ENCODE measurements at places on chromosomes 2 and 18.
A peak's percentile ranks its signal among the peaks of the same experiment; 100 is the strongest.

DNA sequence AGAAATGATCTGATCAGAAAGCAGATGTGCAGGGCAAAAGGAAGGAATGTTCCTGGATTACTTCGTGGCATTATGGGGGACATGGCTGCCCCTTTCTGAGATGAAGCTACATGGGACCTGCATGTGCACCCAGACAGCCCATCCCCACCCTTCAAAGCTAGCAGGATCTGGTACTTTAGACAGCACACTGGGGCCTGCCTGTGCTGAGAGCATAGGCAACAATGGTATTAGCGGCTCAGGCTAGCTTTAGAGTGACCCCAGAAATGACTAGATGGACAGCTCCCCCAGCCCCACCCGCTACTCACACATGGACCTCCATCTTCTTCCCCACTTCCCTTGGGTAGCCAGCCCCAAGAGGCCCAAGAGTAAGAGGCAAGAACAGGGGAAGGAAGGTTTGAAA lies 61.5 kb upstream of the NFE2L2 start:
- DNase-seq: no peak

- no peak for DNase-seq
Observed at GRCh38 chr18:75204269-75204731, 4.6 kb downstream of the PTGR3 start.

GRCh38 chr2:156532989-156533388 lies 96.8 kb downstream of the GPD2 start:
- no peak for DNase-seq

GRCh38 chr2:138499684-138500083 lies 1.9 kb upstream of the SPOPL start:
- no peak for DNase-seq

DNA sequence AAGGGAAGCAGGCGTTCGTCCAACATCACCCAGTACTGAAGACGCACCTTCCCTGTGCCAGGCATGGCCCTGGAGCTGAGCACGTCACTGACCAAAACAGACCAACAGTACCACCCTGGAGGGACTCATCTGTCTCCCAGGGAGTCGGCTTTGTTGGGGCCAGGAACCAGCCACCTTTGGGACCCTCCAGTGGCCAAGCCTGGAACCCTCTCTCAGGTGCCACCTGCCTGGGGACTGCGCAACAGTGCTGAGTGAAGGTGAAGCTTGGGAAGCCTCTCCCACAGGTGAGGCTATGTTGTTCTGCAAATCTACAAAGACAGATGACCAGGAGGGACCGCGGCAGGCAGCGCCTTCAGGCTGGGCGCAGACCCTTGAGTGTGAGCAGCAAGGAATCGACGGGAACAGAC lies 91.4 kb upstream of the OTOS start:
- DNase-seq: no peak

GRCh38 chr2:96869281-96869821 lies 529 bp downstream of the SEMA4C start:
- no peak for DNase-seq

DNA sequence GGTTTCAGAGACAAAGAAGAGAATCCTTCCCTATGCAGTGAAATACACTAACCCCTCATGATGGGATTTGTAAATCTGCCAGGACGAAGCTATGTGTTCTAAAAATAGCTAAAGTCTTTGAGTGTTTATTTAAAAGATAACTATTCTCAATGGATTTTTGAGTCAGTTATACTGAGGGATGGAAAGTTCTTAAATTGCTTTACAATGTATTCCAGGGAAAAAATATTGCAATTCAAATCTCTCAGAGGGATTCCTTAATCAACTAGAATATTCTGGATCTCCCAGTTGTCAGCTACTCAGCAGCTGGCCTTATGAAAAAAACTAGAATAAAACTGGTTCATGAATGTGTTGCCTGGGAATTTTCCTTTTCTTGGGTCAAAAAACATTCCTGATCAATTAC lies 312.4 kb downstream of the PLCL1 start:
- DNase-seq: no peak

DNA sequence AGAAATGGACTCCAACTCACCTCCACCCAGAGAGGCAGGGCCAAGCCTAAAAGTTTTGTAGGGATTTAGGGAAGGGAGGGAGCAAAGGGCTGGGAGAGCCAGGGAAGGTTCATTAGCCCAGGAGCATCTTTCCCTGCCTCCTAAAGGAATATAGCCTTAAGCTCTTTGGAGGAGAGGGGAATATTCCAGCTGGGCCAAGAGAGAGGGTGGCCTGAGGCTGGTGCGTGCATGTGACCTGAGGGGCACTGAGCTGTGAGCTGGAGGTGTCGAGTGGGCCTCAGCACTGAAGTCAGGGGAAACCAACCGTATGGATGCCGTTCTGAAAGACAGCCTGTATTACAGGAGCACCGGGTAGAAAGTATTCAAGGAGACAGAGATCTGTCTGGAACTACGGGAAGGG lies 112.6 kb downstream of the KLHL29 start:
- DNase-seq: no peak

- no peak for DNase-seq
Observed at GRCh38 chr2:84849271-84849952, 31.5 kb downstream of the TRABD2A start.

- DNase-seq: no peak
Observed at GRCh38 chr2:15096873-15097272, 464.3 kb downstream of the NBAS start.

GRCh38 chr2:191041418-191042161 lies 27.6 kb upstream of the STAT1 start:
- no peak for DNase-seq

DNA sequence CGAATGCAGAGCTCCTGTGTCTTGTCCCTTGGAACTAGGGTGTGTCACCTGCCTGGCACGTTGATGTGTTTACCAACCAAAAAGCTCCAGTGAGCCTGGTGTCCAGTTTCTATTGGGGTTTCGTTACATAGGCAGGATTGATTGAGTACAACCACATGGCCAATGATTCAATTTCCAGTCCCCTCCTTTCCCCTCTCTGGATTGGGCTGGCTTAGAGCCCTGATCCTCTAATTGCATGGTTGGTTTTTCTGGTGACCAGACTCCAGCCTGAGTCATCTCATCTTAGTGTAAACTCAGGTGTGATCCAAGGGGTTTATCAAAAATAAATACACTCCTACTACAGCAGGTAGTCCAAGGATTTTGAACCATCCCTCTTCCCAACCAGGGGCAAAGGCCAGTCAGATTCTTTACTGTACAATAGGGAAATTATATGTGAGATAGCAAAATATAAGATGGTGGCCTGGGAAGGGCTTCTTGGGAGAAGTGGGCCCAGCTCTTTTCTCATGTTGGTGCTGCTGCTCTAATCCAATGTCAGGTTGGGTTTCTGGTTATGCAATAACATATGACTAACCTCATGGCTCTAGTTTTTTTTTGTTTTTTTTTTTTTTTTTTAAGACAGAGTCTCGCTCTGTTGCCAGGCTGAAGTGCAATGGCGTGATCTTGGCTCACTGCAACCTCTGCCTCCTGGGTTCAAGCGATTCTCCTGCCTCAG lies 64.7 kb upstream of the MGAT5 start:
- DNase-seq: no peak

GRCh38 chr18:58064406-58064998 lies 20.5 kb downstream of the NEDD4L start:
- DNase-seq: peak; percentile 65
